ENCODE measurements at places on chromosomes 11 and 22.

GRCh38 chr22:29524442-29525191 is 28.9 kb downstream of the THOC5 start:
- DNase-seq = peak; percentile 53

- DNase-seq = no peak
Measured at GRCh38 chr22:25757686-25758085, 15.7 kb downstream of the MYO18B start.

- DNase-seq = no peak
Measured at GRCh38 chr11:36490026-36490806, 19.9 kb downstream of the TRAF6 start.

DNA sequence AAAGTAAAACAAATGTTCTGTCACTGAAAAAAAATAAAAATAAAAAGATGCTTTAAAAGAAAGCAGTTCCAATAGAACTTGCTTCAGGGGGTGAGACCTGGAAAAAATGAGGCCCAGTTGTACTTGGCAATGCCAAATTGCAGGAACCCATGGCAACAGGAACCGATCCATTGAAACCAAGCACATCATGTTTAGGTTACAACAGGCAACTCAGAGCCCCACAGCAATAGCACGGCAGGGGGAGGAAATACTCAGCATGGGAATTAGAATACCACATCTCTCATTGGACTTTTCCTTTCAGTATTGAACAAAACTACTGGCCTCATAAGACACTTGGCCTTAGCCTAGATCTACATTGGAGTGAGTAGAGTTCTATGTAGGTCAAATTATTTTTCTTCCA is 84.3 kb downstream of the MSANTD4 start:
- DNase-seq = no peak

GRCh38 chr22:50361222-50361621 is 18.1 kb downstream of the PPP6R2 start:
- no peak for DNase-seq
